ENCODE measurements at places on chromosomes 3 and 15.

GRCh38 chr3:116029266-116029665 is 406.0 kb downstream of the GAP43 start:
- no peak for DNase-seq

GRCh38 chr3:82033186-82033585 is 271.7 kb upstream of the GBE1 start:
- DNase-seq, result no peak

DNA sequence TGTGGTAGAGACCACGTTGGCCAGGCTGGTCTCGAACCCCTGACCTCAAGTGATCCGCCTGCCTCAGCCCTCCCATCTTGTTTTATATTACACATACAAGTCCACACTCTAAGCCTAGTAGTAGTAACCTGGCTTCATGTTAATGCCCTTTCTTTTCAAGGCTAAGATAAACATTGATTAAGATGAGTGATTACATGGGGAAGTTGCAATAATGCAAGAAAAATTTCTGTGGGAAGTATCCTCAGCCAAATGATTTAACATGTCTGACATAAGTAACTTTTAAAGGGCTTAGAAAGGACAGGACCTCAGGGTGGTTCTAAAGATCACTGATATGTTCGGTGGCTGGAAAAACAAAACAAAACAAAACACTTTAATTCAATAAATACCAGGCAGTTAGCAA is 72.1 kb downstream of the SFMBT1 start:
- DNase-seq, result no peak

DNA sequence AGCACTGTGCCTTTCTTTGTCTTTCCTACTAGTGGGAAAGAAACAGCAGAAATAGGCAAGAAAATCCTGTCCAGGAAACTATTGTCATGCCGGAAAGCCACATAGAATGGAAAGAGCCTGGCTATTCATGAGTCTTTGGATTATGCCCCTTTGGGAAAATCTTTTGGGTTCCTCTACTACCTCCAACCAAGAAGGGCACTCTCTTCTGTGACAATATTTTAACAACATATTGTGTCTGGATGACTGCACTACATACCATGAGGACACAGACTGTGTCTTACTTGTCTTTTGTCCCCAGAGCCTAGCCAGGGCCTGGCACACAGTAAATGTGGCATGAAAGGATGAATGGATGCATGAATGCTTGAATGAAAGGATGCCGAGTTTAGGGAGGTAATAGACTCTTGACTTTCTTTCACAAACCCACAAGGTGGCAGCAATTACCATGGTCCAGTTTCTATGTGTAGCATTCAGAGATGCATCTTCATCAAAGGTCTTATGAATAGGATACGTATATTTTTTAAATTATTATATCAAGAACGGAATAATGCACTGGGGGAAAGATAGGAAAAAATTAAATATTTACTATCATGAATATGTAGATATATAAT is 30.3 kb downstream of the ARL14 start:
- peak; percentile 13 for DNase-seq

DNA sequence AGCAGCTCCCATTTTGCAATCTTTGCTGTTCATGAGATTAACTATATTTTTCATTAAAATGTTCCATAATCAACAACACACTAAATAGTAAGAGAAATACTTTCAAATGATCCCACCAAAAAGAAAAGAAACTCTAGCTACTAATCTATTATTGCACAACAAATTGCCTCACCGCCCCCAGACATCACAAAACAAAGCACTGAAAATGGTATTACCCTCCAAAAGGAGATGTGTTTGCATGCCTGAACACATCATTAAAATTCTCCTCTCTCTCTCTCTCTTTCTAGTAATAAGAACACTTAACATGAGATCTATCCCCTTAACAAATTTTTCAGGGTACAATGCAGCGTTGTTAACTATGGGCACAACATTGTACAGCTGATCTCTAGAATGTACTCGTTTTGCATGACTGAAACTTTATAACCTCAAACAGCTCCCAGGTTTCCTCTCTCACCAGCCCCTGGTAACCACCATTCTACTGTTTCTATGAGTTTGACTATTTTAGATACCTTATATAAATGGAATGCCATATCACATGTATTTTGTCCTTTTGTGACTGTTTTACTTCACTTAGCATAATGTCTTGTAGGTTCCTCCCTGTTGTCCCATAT is 33.1 kb downstream of the WNT5A start:
- no peak for DNase-seq
